Germinal center (tissue), 1 donor: ENCODE measurements at places on chromosomes 7 and 10.

DNA sequence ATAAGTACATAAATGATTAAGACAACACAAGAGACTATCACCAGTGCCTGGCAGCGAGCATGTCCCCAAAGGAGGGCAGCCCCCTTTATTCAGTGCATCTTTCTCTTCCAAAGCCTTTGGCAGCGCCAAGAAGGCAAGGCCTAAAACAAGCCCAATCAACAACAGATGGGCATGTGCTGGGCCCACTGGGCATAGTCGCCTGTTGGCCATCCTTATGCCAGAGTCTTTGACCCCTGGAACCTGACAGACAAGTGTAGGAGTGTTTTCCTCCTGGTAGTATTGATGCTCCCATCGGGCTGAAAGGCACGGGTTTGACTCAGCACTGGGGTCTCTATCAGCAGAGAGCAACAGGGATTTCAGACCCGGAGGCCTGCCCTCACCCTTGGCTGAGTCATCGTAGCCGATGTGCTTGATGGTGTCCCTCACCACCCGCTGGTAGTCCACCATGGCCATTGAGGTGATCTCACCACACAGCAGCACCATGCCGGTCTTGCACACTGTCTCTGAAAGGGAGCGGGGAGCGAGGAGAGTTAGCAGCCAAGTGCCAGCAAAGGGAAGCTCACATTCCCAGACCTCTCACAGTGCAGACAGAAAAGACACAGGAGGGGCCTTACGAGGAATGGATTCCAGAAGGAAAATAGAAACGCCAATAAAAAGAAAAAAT, 5.8 kb downstream of the MAT1A start:
- no peak for DNase-seq

- DNase-seq, result no peak
These were observed 177.3 kb upstream of the PPP2R2D start for GRCh38 chr10:131723297-131724168.

- DNase-seq, result no peak
These were observed 128.6 kb downstream of the ADCY1 start for GRCh38 chr7:45702751-45703150.

DNA sequence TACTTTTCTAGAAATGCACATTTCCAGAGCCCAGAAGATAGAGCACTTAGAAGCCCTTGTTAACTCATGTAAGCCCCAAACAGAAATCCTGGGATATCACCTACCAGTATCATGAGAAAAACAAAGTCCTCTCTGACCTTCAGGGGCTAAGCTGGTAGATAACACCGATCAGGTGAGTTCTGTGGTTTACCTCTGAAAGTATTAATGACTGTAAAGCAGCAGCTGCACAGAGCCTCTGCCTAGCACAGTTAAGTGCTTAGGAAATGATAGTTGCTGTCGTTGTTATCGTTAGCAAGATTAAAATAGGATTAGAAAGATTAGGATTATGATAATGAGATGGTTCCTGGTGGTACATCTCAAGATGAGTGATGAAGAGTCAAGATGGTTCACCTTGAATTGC, 64.9 kb downstream of the PLXNA4 start:
- DNase-seq, result no peak

DNA sequence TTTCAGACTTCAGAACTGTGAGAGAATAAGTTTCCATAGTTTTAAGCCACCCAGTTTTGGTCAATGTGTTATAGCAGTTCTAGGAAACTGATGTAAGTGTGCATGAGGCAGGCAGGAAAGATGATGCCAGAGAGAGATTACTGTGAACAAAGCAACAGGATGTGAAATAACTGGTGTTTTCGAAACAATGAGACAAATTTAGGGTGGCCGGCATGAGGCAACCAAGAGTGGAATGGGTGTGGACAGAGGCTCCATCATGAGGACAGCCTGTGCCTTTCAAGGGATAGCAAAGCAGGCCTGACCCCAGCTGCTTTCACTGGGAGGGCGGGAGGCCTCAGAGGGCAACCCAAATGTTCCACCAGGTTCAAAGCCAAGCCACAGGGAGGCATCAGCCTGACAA, 67.3 kb upstream of the UCN3 start:
- DNase-seq, result no peak

DNA sequence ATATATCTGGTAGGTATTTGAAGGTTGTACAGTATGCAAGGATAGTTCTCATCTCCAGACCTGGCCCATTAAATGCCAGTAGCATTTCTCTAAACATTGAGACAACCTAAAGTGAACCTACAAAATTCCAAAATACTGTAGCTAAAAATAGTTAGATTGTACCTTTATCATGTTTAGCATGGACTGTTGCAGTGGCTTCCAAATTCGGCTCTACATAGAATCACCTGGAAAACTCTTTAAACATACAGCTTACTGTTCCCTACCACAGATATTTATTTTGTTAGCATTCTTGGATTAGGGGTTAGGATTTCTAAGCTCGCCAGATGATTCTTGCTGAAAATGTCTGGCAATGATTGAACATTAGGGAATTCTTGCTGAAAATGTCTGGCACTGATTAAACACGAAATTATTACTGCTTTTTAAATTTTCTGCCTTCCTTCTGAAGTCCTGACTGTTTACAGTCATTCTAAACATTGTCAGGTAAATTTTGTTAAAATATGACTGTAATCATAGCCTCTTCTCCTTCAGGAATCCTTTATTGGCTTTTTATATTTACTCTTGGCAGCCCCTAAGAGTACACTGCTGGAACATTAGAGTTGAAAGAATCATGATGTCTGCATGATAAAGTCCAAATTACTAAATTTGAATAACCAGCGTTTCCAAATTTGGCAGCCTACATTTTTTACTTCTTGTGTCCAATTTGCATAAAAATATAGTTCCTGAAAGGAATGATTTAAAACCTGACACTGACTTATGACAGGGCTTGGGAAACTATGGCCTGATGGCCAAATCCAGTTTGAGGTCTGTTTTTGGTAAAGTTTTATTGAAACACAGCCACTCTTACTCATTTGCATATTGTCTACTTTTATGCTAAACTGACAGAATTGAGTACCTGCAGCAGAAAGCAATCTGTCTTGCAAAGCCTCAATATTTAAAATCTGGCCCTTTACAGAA, 40.3 kb downstream of the SHOC2 start:
- no peak for DNase-seq
